ENCODE measurements at places on chromosomes 12 and 14.

GRCh38 chr12:124764451-124764850 lies 99.2 kb downstream of the SCARB1 start:
- no peak for DNase-seq

DNA sequence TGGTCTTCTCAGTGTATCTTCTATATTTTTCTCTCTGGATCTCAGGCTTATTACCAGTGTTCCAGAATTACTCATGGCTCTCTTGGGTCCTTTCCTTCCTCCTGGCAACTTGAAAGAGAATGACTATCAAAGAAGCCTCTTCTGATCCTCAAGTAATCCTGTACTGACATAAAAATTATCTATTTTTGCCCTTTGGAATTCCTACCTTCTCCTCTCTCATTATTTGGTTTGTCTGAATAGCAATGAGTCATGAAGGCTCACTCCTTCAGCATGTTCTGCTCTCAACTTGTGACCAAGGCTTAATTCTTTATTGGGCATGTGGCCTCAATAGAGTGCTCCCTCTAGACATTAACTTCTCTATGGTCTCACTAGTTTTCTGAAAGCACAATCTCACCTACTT lies 553.6 kb upstream of the ATP2B1 start:
- no peak for DNase-seq

- no peak for DNase-seq
Measured at GRCh38 chr12:110348431-110349059, 55.0 kb downstream of the ANAPC7 start.

- peak; percentile 87 for DNase-seq
Measured at GRCh38 chr14:56117765-56118610, at the start of gene PELI2. Gene PELI2 (plus strand): TSS chr14:56118411. CDS start chr14:56118661, 250 bp downstream.

GRCh38 chr12:116241157-116241759 lies 36.2 kb downstream of the MED13L start:
- no peak for DNase-seq

- no peak for DNase-seq
Measured at GRCh38 chr12:114687802-114688201, 3.8 kb upstream of the TBX3 start.

- DNase-seq = no peak
Measured at GRCh38 chr14:31261859-31262731, 54.5 kb upstream of the HECTD1 start.

- no peak for DNase-seq
Measured at GRCh38 chr12:1131811-1132224, 140.8 kb downstream of the ERC1 start.

DNA sequence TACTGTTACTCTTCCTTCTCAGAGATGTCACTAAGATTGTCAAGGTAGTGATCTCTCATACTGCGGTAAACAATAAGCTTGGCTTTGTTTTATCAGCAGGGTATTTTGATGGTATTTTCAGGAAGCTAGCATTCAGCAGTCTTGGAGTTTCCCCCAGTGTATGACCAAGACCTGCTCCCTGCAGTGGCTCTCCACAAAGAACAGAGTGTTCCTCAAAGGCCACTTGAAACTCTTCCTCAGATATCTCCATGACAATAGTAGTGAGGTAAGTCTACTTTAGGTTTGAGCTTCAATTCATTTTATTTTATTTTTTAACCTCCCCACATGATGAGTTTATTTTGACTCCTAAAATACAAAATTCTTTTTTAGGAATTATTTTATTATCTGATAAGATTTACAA lies 74.0 kb upstream of the G2E3 start:
- no peak for DNase-seq

DNA sequence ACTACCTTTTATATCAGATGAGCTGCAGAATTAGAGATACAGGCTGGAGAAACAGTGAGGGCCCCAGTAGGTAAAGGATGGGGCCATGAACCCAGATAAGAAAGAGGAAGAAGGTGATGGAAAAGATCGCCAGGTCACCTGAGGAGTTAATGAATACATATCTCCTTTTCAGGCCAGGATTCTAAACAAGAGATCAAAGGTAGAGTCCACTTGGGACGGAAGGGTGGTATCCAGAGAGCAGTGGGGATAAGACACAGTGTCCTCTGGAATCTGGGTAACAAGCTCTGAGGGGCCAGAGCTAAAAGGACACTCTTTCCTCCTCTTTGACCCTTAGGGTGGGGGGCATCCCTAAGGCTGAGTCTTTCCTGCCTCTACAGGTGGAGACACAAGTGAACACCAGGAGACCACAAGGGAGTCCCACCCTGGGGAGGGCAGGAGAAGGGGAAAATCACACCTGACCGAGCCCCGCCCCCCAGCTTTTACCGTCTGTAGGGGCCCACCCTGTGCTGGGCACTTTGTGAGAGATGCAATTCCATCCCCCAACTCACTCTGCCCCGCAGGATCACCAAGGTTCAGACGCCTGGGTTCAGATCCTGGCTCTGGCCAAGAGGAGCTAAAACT lies 27.3 kb downstream of the SERPINA1 start:
- no peak for DNase-seq

DNA sequence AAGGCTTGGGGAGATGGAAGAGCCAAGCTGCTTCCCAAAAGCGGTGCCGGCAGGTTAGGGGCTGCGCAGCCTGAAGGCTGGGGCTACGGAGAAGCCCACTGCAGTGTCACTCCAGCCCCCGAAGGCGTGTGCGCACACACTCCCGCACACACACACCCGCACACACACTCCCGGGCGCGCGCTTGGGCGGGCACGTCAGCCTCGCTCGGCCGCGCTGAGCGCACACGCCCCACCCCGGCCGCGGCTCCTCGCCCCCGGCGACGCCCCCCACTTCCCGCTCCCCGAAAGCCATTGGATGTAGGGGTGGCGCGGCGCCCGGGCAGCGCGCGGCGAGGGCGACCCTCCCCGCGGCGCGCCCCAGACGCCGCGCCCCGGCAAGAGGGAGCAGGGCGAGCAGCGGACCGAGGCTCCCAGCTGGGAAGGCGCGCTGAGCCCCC lies at the start of gene KCNK10:
TSS of gene KCNK10 (minus strand) at position 184 of the 437 bp plus-strand sequence. CDS start 471 bp downstream, outside the sequence.
- DNase-seq = no peak

DNA sequence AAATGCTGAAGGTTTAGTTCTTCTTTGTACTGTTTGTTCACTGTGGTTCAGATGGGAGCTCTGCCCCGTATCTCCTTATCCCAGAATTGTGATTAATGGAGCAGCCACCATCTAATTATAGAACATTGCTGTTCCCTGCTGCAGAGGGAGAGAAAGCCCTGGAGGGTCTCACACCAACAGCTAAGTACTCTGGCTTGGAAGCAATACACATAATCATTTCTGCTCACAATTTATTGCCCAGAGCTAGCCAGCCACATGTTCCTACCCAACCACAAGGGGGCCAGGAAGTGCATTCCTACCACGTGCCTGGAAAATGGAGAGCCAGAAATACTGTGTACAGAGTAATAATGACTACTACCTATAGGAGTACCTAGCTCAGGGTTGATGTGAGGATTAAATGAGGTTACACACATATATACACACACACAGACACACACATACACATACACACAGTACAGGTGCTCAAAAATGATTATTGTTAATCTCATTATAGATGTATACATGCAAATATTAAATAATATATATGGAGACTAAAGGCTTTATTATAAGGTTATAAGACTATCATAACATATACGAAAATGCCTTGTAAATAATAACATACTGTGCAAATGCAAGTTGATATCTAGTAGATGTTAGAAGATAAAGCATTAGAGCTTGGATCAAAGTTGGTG lies 22.3 kb downstream of the MSRB3 start:
- no peak for DNase-seq

All from right hindlimb (tissue), 1 donor.